ENCODE measurements at places on chromosomes 1 and 21.
A peak's percentile ranks its signal among the peaks of the same experiment; 100 is the strongest.

- no peak for DNase-seq
Observed at GRCh38 chr1:71413441-71414175, 332.8 kb upstream of the ZRANB2 start.

DNA sequence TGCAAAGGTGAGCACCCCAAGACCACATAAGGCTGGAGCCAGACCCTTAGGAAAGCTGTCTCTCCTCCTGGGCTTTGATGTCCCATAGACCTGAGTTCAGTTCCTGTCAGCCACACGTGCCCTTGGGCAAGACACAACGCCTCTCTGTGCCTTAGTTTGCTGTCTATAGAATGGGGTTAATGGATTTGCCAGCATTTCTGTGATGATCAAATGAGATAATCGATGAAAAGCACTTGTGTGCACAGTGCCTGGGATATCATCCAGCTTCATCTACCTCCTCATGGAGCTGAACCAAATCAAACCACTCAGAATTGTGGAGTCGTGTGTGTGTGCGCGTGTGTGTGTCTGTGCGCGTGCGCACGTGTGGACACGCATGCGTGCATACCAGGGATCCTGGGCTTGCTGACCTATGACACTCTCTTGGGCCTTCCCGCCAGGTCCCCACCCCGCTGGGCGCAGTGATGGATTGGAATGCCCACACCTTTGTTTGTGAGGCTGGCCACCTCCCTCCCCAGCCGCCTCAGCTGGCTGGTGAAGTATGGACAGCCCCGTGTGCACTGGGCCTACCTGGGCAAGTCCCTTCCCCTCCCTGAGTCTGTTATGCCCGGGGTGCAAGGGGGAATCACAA, 5.2 kb downstream of the TTC22 start:
- no peak for DNase-seq

- DNase-seq = no peak
Observed at GRCh38 chr1:175148068-175148467, 44.5 kb downstream of the KIAA0040 start.

DNA sequence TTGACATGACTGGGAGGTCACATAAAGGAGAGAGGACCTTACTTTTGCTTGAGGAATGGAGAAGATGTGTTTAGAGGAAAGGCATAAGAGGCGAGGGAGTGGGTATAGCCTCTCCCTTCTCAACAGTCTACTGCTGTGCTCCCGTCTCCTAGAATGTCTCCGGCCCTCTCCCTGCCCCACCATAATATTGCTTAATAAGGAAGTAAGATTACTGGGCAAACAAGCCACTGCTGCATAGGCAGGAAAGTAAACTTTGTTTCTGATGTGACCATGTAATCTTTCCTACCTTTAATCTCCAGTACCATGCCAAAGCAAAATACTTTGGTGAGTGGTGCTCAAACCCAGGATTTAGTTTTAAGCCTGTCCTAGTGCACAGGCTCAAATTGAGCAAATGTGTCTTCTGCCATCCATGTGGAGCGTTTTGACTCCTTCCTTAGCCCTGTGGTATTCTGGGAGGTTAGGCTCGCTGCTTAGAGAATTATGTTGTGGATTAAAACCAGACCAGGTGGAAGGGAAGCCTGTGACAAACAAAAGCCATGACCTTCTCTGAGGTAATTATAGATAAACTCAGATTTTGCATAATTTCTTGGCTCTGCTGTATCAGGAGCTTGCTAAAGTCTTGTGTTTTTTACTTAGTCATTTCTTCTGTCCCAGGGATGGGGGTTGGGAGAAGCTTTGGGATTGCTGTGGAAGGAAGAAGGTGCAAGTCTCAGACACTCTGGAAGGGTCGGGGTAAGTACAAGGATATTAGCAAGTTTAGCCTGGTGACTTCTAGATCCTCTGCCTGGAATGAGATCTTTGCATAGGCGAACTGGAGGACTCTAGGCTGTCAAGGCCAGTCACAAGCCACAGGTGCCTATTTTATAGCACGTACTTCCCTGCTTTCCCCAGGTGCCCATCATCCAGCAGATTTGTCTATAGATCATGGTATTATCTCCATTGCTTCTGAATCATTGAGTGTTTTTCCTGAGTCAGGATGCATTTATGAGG, 34.5 kb upstream of the DIPK1A start:
- no peak for DNase-seq

- DNase-seq = peak; percentile 62
Observed at GRCh38 chr1:21124846-21125245, 51.9 kb downstream of the EIF4G3 start.

DNA sequence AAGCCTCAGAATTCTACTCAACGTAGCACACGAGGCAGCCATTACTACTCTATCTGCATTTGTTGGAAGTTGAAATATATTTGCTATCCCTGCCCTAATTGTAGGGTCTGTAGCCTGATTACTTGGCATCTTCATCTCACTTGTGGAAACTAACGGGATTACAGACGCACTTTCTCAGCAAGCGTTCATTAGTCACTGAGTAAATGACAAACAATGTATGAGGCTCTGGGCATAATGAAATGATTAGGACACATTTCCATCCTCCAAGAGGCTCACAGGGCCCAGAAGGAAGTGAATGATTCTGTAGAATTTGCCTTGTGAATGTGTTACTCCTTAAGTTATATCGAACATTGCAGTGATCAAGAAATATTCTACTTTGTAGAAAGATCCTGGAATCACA, 78.1 kb downstream of the KIF26B start:
- DNase-seq = no peak

DNA sequence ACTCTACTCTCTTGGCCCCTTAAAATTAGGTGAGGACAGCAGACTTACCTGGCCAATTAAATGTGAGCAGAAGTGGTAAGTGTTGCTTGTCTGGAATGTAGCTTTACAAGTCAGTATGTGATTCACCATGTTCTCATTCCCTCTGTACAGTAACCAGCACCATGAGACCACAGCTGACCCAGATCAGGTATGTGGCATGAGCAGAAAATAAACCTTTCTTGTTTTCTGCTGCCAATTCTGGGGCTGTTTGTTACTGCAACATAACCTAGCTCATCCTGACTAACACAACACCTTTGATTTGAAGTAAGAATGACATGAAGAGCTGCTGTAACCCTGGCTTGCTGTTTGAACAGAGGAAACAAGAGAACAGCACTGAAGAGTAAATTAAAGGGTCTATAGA, 24.9 kb downstream of the ITPKB start:
- DNase-seq = peak; percentile 22

DNA sequence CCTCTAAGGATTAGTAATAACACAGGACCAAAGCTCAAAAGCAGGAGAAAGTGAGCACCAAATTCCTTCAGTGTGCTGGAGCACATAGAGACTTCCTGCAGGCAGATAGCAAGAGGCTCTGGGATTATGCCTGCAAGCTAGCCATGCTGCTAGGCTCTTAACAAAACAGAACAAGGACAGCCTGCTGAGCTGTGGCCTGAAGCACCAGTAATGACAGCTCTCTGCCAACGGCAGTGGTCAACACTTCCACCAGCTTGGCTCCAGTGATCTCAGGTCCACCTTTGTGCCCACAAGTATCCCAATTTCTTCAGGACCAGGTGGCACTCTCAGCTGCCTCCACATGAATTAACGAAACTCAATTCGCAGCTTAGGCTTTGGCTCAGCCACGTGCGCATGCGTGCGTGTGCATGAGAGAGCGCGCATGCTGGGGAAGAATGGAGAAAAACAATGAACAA, 64.2 kb downstream of the SLC45A1 start:
- no peak for DNase-seq

- DNase-seq = no peak
Observed at GRCh38 chr1:116379057-116379630, 6.1 kb downstream of the ATP1A1 start.

GRCh38 chr1:9473032-9473807, 66.0 kb upstream of the SLC25A33 start:
- DNase-seq = peak; percentile 93

GRCh38 chr1:200474633-200475032, 64.8 kb upstream of the ZNF281 start:
- no peak for DNase-seq

GRCh38 chr1:157090196-157090647, 9.4 kb downstream of the ETV3L start:
- DNase-seq = peak; percentile 85

DNA sequence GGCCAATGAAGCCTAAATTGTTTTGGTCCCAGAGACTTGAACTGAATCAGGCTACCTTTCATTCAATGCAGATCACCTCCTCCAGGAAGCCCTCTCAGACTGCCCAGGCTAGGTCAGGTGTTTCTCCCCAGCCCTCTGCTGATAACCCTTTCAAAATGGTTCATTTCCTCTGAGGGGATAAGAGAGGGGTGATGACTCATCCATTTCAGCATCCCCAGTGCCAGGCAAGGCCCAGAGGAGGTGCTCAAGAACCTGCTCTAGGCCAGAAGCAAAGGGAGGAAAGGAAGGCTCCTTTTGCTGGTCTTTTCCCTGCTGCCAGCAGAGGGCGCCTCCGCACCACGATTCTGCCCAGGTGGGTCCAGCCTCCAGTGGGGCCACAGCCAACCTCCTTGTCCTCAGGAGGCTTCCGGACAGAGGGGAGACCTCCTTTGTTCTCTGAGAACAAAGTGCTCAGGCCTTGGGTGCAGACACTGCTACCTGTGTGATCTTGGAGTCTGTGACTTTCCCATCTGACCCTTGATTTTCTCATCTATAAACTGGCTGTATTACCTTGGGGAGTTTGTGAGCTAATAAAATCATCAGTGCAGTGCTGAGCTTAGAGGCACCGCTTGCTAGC, 45.3 kb upstream of the ARHGEF10L start:
- DNase-seq = peak; percentile 88

GRCh38 chr1:160040476-160040875, 8.7 kb upstream of the PIGM start:
- no peak for DNase-seq

GRCh38 chr1:165644064-165644735, 13.2 kb downstream of the MGST3 start:
- DNase-seq = peak; percentile 66

GRCh38 chr1:103790172-103790571, 40.5 kb downstream of the AMY1C start:
- DNase-seq = no peak

GRCh38 chr1:162381383-162381782, at the start of gene C1orf226:
C1orf226 (plus strand) TSS chr1:162381728; CDS start chr1:162381902, 174 bp downstream.
- DNase-seq = peak; percentile 58

- DNase-seq = no peak
Observed at GRCh38 chr21:35404247-35404646, 355.1 kb upstream of the RUNX1 start.

- no peak for DNase-seq
Observed at GRCh38 chr1:6396998-6397397, 3.4 kb upstream of the ACOT7 start.

GRCh38 chr1:215643592-215644321, 76.7 kb downstream of the KCTD3 start:
- DNase-seq = no peak

- DNase-seq = no peak
Observed at GRCh38 chr1:213685992-213686582, 301.7 kb upstream of the PROX1 start.

- DNase-seq = peak; percentile 29
Observed at GRCh38 chr1:29498126-29499103, 262.1 kb downstream of the PTPRU start.

GRCh38 chr1:205245096-205245495, 17.4 kb downstream of the TMCC2 start:
- no peak for DNase-seq

- DNase-seq = no peak
Observed at GRCh38 chr1:108129999-108130398, 70.1 kb downstream of the SLC25A24 start.

DNA sequence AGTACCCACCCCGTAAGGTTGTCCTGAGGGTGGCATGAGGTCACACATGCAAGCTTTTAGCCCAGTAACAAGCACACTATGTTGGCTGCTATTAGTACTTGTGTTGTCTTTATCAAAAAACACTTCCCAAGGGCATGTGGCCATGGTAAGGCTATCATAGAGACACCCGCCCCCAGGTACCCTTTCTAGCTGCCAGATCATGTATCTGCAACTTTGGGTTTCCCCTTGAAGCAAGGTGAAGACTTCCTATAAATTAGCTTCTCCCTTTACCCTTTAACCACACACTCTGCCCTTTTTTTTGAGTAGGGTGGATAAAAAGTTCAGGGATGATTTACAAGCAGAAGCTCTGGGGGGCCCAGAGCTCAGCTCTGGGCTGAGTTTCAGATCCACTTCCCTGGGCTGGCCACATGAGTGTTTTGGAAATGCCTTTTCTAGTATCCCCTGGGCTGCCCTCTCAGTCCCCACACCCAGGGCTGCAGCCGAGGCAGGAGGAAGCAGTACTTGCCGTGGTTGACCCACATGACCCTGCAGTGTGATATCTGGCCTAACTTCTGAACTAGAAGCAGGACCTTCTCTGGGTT, 2.0 kb downstream of the ZDHHC18 start:
- no peak for DNase-seq

GRCh38 chr1:181010789-181011188, 11.9 kb downstream of the STX6 start:
- no peak for DNase-seq

- peak; percentile 47 for DNase-seq
Observed at GRCh38 chr21:29168891-29169315, 38.5 kb downstream of the MAP3K7CL start.

- no peak for DNase-seq
Observed at GRCh38 chr21:30829659-30830058, at the start of gene KRTAP7-1. KRTAP7-1 (minus strand) TSS chr21:30829759; CDS start chr21:30829698, 61 bp downstream.

GRCh38 chr1:61523893-61524605, 200.9 kb downstream of the TM2D1 start:
- DNase-seq = no peak

DNA sequence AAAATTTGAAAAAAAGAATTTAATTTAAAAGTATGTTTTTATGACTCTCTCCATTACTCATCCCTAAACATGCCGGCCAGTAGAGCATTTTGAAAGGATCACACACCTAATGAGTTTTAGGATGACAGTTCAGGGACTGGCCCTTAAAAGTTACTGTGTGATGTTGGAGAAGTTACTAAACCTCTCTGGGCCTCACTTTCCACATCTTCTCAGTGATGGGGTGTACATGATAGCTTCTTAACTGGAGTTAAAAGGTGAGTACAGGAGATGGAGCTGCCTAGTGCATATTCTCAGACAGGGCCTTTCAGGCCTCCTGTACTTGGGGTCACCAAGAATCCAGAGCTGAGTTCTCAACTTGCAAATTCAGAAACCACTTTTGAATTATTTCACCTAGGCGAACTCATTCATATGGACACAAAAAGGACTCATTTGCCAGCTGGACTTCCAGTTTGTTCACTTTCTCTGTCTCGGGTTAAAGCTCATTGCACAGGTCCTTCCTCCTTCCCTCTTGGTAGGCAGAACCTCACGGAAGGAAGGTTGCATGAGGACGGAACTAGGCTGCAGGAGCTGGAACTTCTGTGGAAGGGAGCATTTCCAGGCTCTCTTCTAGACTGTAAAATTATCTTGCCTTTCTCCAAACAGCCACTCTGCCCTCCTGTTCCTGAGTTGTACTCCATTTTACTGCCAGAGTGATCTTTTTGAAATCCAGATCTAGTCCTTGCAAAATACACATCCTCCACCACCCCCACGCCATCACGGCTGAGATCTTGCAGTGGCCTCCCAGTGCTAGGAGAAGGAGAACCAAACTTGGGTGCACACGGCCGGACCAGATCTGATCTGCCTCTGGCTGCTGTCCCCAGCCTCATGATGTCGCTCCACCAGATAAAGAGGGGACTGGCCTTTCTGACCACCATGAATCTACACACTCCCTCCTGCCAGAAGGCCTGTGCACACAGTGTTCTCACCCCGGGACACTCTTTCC, 4.3 kb upstream of the SLC30A1 start:
- no peak for DNase-seq

- DNase-seq = peak; percentile 37
Observed at GRCh38 chr1:6220236-6220635, 14.3 kb downstream of the RNF207 start.

- peak; percentile 70 for DNase-seq
Observed at GRCh38 chr1:63773815-63774616, at the start of gene ROR1. ROR1 (plus strand) TSS chr1:63774017.
